Activated CD8-positive, alpha-beta memory T cell treated with anti-CD3 and anti-CD28 coated beads, Interleukin-2, amount 10 ng/mL, durations not matched to agents 7 days and 5 days (primary cell): ENCODE measurements at places on chromosomes 7 and 10. TPM values are rescaled to one million over a fixed set of nuclear protein-coding genes. Genes with fewer than 3 reads are reported as not detected.

DNA sequence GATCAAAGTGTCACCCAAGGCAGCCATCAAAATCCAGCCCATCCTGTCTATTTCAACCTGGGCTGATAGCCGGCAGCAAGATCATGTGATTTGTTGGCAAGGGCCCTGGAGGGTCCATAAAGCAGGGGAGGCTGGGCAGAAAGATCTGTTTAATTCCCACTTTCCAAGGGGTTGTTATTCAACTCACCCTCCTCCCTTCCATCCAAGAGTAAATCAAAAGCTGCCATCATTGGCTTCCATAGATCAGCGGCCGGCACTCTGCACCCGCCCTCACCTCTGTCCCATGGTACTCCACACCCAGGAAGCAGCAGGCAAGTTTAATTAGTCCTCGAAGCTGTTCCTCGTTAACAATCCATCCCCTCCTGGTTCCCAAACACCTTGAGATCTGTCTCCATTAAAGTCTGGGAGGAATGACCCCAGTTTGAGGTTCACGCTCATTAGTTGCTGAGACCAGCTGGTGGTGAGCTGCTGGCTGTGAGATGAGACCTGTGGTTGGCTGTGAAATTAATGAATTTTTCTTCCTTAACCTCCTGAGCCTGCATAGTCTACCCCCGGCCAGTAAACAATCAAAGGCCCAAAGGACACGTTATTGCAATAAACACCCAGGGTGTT lies 120.6 kb upstream of the CHST15 start:
- DNase-seq: no peak

GRCh38 chr7:128017862-128018845 lies 13.1 kb downstream of the LRRC4 start:
- no peak for DNase-seq

GDF2 gene
- total RNA-seq: not detected

GRCh38 chr7:71566991-71567390 lies 435.0 kb downstream of the GALNT17 start:
- no peak for DNase-seq

STEAP1 gene
- total RNA-seq: not detected

DNA sequence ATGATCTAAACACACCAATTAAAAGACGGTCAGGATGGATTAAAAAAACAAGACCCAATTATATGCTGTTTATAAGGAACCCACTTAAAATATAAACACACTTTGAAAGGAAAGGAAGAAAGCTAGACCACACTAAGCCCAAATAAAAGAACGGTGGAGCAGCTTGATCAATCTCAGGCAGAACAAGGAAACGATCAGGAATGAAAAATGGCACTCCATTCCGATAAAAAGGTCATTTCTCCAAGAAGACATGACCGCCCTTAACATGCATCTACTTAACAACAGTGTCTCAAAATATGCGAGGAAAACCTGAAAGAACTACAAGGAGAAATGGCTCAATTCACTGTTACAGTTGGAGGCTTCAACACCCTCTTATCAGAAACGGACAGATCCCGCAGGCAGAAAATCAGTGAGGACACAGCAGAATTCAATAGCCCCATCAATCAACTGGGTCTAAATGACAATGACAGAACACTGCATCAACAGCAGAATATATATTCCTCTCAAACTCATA lies 210.0 kb downstream of the MAD1L1 start:
- no peak for DNase-seq

SORBS1 gene
- 0.89 TPM for total RNA-seq

- DNase-seq: peak; percentile 63
Observed at GRCh38 chr10:110613996-110614495, 30.1 kb upstream of the RBM20 start.

GRCh38 chr10:12351447-12351846 lies 2.1 kb downstream of the CAMK1D start:
- peak; percentile 44 for DNase-seq

CALY gene
- total RNA-seq: not detected

CCDC7 gene
- 12.0 TPM for total RNA-seq

DNA sequence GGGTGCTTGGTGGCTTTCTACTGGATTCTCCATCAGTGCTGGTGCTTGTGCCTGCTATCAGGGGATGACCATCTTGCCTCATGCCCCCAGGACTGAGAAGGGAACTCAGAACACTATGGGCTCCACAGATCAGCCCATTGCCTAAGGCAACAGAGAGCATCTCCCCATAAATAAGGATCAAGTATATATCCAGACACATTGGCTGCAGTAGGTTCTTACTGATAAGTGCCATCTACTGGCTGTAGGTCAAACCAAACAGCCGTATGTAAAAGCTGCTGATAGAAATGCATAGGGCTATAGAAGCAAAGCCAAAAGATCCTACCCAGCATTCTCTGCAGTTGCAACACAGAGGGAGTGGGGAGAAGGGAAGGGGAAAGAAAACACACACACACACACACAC lies 153.7 kb downstream of the CDK14 start:
- no peak for DNase-seq

GRCh38 chr7:75645570-75645969 lies 93.2 kb downstream of the HIP1 start:
- no peak for DNase-seq

DNA sequence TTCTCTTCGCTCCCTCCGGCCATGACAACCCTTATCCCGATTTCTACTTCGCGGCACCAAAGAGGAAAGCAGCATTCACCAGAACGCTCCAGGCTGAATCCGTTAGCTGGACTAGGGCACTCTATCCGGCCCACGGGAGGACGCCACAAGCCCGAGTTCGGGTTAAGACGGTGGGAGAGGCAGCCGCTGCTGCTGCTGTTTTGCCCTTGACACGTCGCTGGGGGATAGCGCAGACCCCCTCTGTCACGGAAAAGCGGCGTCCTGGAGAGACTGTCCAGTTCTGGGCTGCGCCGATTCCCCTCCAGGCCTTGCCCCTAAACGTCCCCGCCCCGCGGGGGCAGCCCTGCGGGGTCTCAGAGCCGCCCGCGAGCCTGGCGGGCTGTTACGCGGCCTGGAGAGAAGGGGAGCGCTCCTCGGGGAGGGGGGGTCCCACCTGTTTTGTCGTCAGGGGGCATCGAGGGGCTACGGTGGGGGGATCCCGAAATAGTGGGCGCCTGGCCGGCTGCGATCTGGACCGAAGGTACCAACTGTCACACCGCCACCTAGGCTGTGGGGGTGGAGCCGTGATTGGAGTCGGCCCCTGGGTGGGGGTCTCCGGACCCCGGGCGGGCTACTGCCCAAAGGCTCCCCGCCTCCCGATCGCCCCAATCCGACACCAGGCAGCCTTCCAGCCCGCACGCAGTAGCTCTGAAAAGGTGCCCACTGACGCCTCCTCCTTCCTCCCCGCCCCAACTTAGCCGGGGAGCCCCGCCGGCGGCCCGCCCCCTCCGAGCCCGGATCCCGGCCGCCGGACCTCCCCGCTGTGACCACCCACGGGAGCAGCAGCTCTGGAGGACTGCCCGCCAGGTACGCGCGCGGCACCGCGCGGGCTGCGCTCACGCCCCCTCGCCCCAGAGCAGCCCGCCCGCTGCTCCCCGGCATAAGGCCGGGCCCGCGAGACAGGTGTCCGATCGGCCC lies 772 bp downstream of the SGMS1 start:
- DNase-seq: peak; percentile 63

- no peak for DNase-seq
Observed at GRCh38 chr10:93670372-93670771, 32.0 kb downstream of the FRA10AC1 start.

TCAF2 gene
- total RNA-seq: 20.8 TPM

DNA sequence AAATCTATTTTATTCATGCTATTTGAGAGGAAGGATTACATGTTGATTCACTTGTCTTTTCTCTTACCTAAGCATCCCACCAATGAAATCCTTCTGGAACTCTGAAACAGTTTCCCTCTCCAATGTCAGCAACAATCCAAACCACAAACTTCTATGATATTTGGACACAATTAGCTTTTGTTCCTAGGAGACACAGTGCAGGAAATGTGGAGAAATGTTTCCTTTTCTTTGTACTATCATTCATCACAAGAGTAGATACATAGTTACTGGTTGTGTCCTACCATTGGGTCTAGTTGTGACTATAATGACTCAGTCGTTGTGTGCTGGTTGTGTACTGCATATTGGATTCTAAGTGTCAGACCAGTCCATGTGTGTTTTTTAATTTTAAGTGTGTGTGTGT lies 156.8 kb upstream of the MAGI2 start:
- no peak for DNase-seq

GRCh38 chr7:48251766-48252165 lies 80.5 kb downstream of the ABCA13 start:
- no peak for DNase-seq

DNA sequence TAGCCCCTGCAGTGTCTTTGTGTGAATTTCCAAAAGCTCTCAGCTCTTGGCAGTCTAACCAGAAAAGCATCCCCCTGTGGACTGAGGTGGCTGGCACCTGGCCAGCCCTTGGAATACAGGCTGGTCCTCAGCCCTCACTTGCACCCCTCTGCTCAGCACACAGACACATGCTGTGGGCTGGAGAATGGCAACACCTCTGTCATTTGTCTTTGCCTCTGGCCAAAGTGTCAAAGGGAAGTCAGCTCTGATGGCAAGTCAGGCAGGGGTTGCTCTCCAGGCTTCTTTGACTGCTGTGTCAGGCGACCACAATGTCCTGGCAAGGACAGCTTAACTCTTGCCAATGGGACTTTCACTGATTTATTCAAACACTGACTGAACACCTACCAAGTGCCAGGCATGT lies 724.8 kb downstream of the INHBA start:
- no peak for DNase-seq

KAZALD1 gene
- not detected for total RNA-seq

DNA sequence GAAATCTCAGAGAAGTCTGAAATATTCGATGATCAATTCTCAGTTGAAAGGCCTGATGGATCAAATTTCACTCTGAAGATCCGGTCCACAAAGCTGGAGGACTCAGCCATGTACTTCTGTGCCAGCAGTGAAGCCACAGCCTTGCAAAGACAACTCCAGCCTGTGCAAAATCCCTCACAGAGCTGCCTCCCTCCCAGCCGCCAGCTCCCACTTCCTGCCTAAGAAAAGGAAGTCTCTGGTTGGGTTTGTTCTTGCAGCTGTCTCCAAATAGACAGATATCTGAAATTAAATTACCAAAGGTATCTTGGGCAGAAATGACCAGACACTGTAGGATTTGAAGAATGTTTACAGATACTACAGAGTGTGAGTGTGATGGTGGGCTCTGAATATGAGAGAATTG lies 43.4 kb upstream of the PRSS58 start:
- DNase-seq: no peak

DNA sequence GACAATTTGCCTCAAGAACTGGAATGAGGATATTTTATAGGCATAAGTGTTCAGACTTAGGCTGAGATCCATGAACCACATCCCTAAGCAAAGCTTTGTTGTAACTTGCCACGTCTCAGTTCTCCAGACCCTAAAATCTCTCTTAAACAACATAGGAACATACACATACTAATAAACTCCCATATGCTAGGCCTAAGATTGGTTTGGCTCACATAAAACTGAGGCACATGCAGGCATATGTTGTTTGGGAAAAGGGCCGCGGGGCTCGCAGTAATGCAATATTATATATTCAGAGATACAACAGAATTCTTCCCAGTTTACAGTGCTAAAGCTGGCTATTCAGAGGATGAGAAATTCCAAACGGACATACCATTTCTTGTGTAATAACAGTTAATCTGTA lies 61.0 kb downstream of the DOCK4 start:
- DNase-seq: no peak

CCDC172 gene
- not detected for total RNA-seq

- no peak for DNase-seq
Observed at GRCh38 chr10:50561816-50562215, 61.9 kb downstream of the SGMS1 start.

GRCh38 chr7:157771-158625 lies 34.4 kb upstream of the FAM20C start:
- DNase-seq: no peak

PHYHIPL gene
- total RNA-seq: not detected

GRCh38 chr10:108789919-108790318 lies 1133.4 kb downstream of the XPNPEP1 start:
- DNase-seq: no peak

DNA sequence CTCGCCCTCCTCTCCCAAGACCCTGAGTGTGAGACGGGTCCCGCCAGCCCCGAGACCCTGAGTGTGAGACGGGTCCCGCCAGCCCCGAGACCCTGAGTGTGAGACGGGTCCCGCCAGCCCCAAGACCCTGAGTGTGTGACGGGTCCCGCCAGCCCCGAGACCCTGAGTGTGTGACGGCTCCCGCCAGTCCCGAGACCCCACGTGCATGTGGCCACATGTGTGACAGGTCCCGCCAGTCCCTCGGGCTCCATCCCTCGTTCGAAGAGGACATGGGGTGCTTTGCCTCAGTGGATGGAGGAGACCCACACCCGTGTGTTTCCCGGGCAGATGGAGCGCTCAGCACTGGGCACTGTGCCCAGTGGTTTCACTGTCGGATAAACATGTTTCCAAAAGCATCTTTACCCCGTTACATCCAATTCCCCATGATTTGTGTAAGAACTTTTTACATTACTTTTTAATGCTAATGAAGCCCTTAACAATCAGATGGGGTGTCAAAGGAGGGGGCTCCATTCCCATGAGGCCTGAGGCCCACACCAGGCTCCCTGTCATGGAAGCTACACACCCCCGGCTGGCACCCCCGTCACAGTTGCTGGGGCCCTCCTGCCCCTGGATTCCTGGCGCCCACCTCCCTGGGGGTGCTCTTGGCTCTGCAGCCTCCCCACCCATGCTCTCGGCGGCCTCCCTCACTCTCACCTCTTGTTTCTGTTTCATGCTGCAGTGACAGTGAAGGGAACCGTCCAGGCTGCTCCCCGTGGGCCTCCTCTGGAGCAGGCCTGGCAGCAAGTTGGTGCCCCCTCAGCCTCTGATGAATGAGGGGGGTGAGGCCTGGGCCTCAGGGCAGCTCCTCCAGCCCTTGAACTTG lies 48.5 kb upstream of the CFAP46 start:
- no peak for DNase-seq

PKD2L1 gene
- total RNA-seq: not detected
